Naive B cell (primary cell): ENCODE measurements at places on chromosomes 11 and 22.

DNA sequence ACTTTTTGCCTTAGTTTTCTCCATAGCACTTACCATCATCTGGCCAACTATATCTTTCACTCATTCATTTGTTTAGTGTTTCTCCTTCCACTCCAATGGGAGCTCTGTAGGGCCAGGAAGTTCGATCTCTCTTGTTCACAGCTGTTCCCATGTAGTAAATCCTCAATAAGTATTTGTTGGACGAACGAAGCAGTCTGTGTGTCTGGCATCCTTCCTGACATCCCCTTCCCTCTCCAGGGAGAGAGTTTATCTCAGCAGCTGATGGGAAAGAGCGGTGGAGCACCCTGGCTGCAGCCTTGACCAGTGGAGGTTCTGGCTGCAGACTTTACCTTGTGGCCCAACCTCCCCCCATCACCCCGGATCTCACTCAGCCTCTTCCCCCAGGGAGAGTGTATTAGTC lies 141.7 kb downstream of the CHST1 start:
- no peak for DNase-seq

DNA sequence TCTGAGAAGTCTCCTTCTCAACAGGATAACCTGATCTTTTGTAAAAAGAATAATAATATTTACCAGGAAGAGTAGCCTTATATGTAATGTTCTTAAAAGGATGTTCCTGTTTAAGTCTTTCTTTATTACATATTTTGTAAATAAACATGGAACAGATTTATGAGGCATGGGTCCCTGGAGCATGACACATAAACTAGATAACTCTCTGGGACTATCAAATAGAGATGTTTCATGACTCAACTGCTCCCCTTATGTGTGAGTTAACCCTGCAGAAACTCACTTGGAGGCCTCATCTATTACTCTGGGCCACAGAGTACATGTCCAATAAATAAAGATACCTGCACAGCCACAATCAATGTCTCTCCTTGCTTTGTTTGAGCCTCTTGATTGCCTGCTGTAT lies 64.6 kb downstream of the GDPD4 start:
- no peak for DNase-seq

- DNase-seq: no peak
These were observed 37.6 kb downstream of the RIBC2 start for GRCh38 chr22:45450921-45451651.

GRCh38 chr11:63882555-63883242 lies 34.3 kb downstream of the RCOR2 start:
- peak; percentile 44 for DNase-seq

GRCh38 chr11:79077702-79078330 lies 363.0 kb downstream of the TENM4 start:
- no peak for DNase-seq

GRCh38 chr22:21697021-21697771 lies 31.4 kb downstream of the PPIL2 start:
- no peak for DNase-seq

GRCh38 chr11:119315131-119316015 lies 1.6 kb downstream of the MCAM start:
- DNase-seq: peak; percentile 48

DNA sequence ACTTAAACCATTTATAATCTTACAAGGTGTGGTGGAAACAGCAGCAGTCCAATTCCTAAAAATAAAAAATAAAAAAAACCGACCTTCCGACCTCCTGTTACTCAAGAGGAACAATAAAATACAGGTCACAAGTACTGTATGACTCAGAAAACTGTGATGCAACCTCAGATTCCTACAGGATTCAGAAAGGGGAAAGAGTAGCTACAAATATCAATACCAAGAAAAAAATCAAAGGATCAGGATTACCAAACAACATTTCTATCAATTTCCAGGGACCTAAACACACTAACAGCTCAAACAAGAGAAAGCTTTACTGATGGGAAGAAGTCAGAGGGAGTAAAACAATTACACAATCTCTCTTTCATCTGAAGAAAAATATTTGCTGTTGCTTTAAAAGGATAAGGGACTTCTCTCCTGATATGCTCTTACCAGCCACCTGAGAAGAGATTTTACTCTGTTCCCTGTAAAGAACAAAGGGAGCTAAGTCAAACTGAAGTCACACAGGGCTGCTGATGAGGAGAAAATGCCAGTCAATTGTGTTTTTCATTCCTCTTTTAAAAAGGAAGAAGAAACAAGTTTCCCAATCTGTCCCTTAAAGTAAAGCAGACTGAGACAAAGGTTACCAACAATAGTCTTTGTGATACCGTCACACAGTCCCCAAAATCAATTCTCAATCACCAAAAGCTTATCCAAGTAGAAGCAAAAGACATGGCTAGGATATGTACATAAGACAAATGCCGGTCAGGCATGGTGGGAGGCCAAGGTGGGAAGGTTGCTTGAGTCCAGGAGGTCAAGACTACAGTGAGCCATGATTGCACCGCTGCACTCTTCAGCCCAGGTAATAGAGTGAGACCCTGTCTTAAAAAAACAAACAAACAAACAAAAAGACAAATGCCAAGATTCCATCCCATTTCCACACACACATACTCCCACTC lies 39.3 kb downstream of the AMBRA1 start:
- DNase-seq: no peak

GRCh38 chr22:39954584-39955055 lies 5.6 kb upstream of the TMA7B start:
- DNase-seq: no peak

DNA sequence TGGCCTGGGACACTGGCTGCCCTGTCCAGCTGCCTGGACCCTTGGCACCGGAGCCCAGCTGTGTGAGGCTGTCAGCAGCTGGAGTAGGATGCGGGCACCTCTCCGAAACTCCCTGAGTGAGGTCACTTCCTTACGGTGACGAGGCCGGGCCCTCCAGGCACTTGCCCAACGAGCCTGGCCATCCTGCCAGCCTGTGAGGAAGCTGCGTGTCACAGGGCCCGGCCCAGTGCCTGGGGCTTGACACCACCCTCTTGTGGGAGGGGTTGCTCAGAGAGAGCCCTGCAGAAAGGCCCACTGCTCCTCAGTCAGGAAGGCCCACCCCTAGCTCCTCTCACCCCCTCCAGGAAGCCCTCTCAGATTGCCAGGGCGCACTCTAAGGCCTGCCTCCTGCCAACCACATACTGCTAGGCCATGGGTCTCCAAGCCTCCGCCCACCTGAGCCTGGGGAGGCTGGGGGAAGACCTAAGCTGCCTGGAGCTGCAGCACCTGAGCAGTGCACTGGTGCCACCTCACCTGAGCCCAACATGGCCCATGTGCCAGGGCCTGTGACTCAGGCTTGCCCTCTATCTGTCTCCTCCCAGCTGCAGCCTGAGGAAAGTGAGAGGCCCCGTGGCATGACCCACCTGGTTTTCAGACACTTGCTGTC lies 4.3 kb upstream of the PHLDA2 start:
- no peak for DNase-seq

GRCh38 chr11:19444231-19444630 lies 203.5 kb upstream of the E2F8 start:
- no peak for DNase-seq

GRCh38 chr22:48394787-48395186 lies 1432.9 kb downstream of the BRD1 start:
- no peak for DNase-seq

- DNase-seq: no peak
These were observed 11.7 kb upstream of the RASL10A start for GRCh38 chr22:29327089-29327764.

GRCh38 chr22:37249986-37250385 lies 5.9 kb upstream of the RAC2 start:
- no peak for DNase-seq

GRCh38 chr11:5339771-5340322 lies 3.5 kb downstream of the OR51B5 start:
- no peak for DNase-seq

DNA sequence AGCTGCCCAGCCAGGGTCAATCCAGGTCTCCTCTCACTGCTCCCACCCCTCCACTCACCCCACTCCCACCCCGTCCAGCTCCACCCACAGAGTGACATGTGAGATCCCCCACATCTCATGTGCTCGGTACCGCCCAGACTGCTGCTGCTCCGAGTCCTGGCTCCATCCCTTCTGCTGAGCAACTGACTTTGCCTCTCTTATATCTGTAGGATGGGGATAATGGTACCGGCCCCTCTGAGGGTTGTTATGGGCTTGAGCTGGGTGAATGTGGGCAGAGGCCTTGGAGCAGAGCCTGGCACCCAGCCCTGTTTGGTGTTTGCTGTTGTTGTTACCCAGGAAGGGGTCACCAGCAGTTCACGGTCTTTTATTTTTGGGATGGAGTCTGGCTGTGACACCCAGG lies 77.0 kb downstream of the ST3GAL4 start:
- no peak for DNase-seq

DNA sequence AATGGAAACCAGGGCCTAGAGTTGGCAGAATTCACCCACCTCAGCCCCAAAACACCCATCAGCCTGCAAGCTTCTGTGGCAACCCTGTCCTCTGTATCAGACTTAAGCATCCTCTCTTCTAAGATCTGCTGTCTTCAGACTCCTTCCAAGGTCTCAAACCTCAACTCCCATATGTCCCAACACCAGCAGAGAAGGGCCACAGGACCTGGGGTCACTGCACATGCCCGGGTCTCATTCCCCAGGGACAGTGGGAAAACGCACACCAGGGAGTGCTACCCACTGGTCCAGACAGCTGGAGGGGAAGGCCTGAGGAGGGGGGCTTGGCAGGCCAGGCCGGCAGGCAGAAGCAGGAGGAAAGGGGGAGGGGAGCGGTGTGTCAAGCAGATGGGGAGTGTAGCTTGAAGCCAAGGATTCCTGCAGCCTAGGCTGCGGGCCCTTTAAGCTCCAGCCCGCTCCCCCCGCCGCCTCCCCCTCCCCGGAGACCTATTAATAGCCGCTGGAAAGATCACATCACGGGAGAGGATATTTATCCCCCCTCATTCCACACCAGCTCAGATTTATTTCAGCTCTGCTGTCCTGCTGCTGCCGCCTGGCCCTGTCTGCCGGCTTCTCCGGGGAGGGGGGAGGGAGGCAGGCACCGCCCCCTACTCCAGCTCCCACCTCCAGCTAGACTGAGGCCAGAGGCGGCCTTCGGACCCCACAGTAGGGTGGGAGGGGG lies 16.7 kb downstream of the BCL9L start:
- DNase-seq: no peak

- no peak for DNase-seq
These were observed 125.0 kb downstream of the NTM start for GRCh38 chr11:131495423-131495822.

GRCh38 chr11:70322666-70323065 lies 52.2 kb downstream of the PPFIA1 start:
- no peak for DNase-seq

GRCh38 chr11:121741761-121742361 lies 289.1 kb upstream of the SORL1-AS1 start:
- no peak for DNase-seq

DNA sequence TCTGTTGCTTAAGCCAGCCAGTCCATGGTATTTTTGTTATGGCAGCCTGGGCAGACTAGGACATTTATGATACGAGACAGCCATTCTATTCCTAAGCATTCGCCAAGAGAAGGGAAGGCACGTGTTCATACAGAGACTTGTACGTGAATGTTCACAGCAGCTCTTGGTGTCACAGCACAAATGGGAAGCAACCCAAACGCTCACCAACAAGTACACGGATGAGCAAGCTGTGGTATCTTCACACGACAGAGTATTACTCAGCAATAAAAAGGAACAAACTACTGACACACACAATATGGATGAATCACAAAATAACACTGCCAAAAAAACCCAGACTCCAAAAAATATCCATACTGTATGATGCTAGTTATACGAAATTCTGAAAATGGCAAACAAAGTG lies 85.1 kb downstream of the PHF21B start:
- DNase-seq: no peak

DNA sequence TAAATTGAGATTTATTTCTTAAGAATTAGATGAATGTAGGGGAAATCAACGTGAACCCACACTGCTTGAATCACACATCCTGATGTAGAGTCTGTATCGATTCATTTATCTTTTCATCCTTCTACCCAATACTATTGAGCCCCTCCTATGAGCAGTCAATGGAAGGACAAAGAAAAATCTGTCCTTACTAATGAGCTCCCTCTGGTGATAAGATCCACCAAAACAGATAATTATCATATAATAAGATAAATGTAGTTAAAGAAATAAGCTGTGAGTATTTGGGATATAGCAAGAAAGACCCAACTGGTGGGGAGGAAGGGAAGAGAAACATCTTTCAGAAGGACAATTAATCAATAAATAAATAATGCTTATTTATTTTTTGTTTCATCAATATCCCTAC lies 385.1 kb upstream of the CCDC90B start:
- DNase-seq: peak; percentile 1

DNA sequence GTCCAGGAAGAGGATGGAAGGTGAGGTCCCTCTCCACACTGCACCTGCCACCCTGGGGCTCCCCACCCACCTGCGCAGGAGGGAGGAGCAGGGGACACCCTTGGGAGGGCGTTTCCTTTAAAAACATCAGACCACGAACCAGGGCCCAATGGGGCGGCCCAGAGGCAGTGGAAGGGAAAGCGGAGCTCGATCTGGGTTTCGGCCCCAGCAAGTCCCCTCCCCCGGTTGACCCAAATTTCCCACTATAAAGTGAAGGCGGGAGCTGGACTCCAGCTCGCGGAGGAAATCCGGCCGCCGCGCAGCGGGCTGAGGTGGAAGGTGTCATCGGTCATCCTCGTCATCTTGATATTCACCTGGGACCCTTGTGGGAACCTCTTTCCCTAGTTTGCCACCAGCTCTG lies 99.3 kb downstream of the WNT7B start:
- no peak for DNase-seq

GRCh38 chr11:67594480-67594879 lies 10.9 kb downstream of the GSTP1 start:
- no peak for DNase-seq

DNA sequence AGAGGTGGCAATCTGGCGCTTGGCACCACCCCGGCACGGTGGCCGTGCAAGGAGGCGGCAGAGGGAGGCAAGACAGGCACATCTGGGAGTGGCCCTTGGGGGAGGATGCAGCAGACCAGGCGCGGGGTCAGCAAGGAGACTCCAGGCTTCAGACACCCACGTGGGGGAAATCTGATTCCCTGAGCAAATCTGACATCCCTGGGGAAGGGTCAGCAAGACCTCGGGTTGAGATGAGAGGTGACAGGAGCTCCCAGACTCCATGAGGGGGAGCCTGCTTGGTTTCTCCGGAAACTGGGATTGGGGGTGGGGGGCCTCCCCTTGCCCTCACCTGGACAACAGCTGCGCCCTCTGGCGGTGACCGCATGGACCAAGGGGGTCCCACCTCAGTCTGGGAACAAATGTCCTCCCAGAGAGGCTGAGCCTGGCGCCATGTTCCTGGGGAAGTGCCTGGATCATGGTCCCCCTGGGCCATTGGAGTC lies 4.0 kb upstream of the RCOR2 start:
- peak; percentile 35 for DNase-seq

DNA sequence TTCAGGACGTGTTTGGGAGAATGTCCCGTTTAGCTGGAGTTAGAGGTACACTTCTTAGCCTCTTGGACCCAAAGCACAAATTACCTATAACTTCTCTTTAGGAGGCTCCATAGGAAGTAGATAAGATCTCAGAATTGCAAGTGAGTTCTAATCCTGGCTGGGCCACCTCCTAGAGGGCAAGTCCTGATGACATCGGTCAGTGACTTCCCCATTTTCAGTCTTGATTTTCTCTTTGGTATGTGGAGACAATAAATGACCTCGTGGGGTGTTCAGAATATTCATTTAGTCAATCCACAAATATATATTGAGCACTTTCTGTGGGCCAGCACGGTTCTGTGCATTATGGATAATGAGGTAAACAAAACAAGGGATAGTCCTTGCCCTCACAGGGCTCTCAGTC lies 208.6 kb downstream of the CWF19L2 start:
- DNase-seq: no peak

GRCh38 chr11:78231962-78232501 lies 43.3 kb downstream of the USP35 start:
- no peak for DNase-seq

GRCh38 chr11:63920126-63920938 lies 3.4 kb upstream of the RCOR2 start:
- no peak for DNase-seq
